ENCODE measurements at places on chromosomes 4 and X.

GRCh38 chrX:7948483-7948882, 21.3 kb upstream of the PNPLA4 start:
- no peak for DNase-seq

DNA sequence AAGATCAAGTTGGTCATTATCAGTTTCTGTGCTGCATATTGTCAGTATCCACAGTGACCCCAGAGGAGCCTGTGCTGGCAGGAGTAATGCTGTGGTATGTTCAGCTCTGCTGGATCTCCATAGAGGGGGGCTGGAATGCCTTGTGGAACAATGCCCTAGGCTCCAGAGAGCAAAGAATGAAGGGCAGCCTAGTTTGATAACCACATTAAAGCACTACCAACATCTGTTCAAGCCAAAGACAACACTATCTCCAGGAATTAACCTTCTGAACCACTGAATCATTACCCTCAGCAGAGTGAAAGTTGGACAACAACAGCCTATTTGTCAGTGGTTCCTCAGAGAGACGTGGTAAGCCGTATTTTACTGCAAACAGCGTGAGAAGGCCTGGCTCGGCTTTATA, 192.3 kb upstream of the CXorf66 start:
- DNase-seq = no peak

DNA sequence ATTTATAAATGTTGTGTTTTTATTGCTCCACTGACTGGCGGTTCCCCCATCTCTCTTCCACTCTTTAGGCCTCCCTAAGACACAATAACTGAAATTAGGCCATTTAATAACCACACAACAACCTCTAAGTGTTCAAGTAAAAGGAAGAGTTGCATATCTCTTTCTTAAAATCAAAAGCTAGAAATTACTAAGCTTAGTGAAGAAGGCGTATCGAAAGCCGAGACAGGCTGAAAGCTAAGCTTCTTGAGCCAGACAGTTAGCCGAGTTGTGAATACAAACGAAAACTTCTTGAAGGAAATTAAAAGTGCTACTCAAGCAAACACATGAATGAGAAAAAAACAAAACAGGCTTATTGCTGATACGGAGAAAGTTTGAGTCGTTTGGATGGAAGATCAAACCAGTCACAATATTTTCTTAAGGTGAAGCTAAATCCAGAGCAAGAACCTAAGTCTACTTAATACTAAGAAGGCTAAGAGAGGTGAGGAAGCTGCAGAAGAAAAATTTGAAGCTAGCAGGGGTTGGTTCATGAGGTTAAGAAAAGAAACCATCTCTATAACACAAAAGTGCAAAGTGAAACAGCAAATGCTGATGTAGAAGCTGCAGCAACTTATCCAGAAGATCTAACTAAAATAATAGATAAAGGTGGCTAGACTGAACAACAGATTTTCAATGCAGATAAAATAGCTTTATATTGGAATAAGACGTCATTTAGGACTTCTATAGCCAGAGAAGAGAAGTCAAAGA, 194.0 kb upstream of the TTC29 start:
- no peak for DNase-seq

- no peak for DNase-seq
These were observed 42.4 kb upstream of the ARHGEF6 start for GRCh38 chrX:136823175-136823574.
